Stimulated activated CD8-positive, alpha-beta memory T cell treated with anti-CD3 and anti-CD28 coated beads, Interleukin-15, amount 100 ng/mL, for 4 hours (primary cell): ENCODE measurements at places on chromosomes 4 and X.

GRCh38 chr4:139042981-139043460 is 27.4 kb downstream of the NOCT start:
- DNase-seq: no peak

DNA sequence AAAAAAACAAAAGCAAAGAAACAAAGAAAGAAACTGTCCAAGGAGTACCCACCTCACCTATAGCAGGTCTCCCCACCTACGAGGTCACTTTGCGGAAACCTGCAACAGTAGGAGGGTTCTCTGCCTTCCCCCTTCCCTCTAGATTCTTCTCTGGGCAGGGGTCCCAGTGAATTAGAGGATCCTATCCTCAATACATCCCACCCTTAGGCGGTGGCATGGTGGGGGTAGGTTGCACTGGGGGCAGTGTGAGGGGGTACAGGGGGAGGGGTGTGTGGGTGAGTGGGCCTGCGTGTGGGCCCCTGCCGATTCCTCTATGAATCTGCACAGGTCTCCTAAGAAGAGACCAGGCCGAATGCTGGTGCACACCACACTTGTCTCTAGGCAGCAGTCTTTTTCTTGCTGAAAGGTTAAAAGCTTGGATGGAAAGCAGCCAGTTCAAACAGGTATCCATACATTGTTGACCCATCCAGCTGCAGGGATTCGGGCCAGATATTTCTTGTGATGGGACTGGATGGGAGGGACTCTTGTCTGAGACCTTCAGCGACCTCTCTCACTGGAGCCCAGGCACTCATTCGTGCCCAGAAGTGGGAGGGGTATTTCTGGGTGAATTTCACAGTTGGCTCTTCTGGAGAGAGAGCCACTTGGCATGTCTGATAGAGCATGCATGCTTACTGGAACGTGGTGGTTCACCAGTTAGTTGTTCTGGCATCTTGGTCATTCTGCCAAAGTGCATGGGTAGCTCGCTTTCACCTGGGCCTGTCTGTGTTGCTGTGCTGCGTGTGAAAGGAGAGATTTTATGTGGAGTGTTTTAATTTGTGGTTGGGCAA is 65.6 kb downstream of the NBDY start:
- no peak for DNase-seq

DNA sequence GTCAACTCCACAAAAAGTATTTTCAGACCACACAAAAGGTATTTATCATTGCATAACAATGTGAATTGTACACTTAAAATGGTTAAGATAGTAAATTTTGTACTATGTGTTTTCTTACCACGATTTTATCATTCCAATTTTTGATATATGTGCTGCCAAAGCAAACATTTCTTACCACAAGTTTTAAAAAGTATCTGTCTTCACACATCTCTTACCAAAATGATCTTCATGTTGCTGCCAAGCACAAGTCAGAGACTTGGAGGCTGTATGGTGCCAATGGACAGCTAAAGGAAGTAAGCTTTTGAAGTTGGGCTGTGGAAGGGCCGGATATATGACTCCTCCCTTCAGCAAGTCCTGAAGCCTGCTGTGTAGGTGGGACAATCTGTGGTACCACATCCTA is 67.9 kb downstream of the TMLHE start:
- DNase-seq: no peak

DNA sequence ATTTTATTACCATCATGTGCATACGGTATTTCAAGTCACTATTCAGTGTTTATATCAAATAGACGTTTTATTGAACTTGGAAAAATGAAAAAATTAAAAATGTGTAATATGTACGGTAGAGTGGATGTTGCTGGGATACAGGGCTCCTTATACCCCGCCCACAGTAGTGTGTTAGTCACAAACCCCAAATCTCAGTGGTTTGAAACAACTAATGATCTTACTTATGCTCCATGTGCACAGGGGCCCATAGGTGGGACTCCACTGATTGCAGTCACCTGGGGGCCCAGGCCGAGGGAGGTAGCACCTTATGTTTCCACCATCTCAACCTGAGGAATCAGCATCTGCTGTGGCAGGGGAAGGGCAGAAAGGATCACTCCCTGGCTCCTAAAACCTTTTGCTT is 18.1 kb downstream of the LSM6 start:
- DNase-seq: no peak

GRCh38 chr4:155037031-155037430 is 171.4 kb upstream of the NPY2R start:
- no peak for DNase-seq

- no peak for DNase-seq
These were observed 3.0 kb downstream of the STARD8 start for GRCh38 chrX:68650491-68650890.

DNA sequence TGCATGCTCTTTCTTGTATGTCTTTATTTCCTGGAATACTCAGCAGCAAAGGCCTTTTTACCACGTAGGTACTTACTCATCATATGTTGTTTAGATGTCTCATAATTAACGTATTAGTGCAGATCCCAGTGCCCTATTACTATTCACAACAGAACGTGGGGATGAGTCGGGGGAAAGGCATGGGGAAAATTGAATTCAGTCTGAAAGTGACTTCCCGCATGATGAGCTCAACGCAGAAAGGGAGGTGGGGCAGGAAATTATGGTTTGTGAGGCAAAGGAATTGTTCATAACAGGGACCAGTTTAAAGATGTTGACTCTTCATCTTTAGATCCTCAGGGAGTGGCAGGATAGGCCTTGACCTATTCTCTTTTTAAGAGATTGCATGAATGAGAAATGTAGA is 2.0 kb upstream of the TMPRSS11D start:
- DNase-seq: no peak

DNA sequence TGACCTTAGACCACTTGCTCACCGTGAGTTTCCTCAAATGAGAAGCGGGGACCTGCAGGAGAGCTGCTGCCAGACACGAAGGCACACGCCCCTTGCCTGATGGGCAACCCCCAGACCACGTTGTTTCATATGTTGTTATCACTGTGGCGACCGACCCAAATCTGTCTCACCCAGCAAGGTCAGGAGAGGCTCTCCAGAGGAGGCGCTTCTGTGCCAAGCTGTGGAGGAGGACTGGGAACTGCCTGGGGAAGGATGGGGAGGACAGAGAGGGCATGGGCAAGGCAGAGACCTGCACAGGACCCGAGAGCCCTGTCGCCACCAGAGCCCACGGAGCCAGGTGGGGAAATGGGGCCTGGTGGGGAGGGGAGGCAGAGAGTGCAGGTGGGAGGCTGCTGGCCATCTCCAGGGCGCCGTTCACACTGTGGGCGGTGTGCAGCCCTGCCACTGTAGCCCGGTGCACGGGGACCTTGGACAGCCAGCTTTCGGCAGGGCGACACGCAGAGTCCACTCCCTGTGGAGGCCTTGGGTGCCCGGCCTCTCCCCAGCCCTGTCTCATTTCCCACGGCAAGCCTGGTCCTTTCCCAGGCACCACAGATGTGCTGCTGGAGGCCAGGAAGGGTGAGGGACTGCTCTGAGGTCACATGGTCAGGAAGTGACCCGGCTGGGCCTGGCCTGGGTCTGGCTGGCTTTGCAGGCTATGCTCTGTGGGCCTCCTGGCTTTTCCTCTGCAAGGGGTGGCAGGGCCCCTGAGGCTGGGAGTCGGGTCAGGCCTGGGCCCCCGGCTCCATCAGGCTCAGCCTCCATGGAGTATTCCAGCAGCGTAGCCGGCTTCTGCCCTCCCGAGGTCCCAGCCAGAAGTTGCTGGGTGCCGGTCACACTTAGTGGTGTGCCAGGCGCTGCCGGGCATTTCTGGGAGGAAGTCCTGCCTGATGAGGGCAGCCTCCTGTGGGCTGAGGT is 3.2 kb downstream of the HTRA3 start:
- no peak for DNase-seq

- no peak for DNase-seq
These were observed 36.9 kb upstream of the ADAD1 start for GRCh38 chr4:122341886-122342285.

- no peak for DNase-seq
These were observed 81.4 kb downstream of the SH3RF1 start for GRCh38 chr4:169189372-169189771.

DNA sequence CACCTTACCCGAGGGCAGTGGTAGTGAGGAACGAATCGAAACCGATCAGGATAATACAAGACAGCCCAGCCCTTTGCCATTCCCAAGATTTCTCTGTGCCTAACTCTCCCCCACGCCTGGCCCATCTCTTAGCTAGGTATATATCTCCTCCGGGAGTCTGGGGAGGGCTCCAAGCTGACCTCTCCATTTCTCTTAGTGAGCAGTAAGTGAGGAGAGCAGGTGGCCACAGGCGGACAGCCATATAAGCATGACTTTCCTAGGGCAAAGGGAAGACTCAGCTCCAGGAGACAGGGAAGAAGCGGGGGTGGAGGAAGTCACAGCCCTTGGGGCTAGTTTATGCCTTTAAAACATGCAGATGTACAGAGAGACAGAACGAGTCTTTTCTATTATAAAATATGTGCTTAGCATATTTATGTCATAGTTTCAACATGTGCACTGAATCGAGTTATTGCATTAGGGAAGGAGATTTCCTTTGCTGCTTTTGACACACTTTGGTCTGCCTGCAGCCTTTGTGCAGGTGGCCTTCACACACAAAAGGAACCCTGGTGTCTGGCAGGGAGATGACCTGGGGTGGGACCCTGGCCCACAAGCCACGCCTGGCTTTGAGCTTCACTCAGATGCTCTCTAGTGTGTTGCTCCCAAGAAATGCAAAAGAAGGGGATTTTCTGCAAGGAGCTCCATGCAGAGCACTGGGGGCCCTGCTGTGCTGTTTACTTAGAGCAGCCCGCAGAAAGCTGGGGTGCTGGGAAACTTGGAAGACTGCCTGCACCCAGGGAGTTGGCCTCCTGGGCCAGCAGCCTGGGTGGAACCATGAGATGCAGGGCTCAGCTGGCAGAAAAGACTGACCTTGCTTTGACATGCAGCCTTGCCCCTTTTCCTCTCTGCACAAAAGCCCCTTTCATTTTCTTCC is 613.3 kb downstream of the BCOR start:
- no peak for DNase-seq

GRCh38 chr4:140141210-140141835 is 12.7 kb downstream of the MAML3 start:
- no peak for DNase-seq

- no peak for DNase-seq
These were observed 6.9 kb upstream of the ETDC start for GRCh38 chrX:135302269-135302873.
